ENCODE measurements at places on chromosomes 2 and 18.

- DNase-seq = no peak
These were observed 225.5 kb downstream of the PARD3B start for GRCh38 chr2:204770735-204771134.

GRCh38 chr18:14925281-14925709 is 177.3 kb downstream of the ANKRD30B start:
- DNase-seq = no peak

DNA sequence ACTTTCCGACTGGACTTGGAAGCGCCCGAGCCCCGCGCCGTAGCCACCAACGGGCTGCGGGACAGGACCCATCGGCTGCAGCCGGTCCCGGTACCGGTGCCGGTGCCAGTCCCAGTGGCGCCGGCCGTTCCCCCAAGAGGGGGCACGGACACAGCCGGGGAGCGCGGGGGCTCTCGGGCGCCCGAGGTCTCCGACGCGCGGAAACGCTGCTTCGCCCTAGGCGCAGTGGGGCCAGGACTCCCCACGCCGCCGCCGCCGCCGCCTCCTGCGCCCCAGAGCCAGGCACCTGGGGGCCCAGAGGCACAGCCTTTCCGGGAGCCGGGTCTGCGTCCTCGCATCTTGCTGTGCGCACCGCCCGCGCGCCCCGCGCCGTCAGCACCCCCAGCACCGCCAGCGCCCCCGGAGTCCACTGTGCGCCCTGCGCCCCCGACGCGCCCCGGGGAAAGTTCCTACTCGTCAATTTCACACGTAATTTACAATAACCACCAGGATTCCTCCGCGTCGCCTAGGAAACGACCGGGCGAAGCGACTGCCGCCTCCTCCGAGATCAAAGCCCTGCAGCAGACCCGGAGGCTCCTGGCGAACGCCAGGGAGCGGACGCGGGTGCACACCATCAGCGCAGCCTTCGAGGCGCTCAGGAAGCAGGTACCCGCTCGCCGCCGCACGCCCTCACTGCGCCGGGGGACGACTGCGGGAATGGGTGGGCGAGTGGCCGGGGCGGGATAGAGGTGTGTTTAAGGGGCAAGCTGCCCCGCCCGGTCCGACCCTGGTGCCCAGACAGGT is 713 bp downstream of the ATOH8 start:
- DNase-seq = peak; percentile 69

DNA sequence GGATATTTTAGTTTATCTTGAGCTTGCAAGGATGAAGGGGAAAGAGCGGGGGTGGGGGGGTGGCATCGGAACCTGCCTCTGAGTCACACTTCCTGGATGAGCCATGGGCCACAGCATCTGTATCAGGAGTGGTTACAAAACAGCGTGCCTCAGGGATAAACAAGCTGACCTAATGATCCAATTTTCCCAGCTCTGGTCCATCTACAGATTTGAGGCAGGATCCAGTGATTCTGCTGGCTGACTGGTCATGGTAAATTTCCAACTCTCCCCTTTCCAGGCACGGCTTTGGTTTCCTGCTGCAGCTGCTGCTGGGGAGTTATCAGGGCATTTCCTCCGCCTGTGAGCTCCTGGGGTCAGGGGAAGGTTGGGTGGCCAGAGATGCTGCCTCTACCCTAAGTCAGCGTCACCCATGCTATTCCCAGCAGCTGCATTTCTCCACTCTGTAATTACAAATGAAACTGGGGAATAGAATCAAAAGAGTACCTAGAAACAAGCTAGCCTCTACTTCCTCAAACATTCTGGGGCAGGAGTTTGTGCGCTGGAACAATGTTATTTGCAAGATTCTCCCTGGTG is 4.7 kb upstream of the HPCAL1 start:
- DNase-seq = peak; percentile 51
